Stimulated activated CD8-positive, alpha-beta memory T cell treated with anti-CD3 and anti-CD28 coated beads, Interleukin-7, amount 100 ng/mL, for 4 hours (primary cell): ENCODE measurements at places on chromosomes 7 and 10.

DNA sequence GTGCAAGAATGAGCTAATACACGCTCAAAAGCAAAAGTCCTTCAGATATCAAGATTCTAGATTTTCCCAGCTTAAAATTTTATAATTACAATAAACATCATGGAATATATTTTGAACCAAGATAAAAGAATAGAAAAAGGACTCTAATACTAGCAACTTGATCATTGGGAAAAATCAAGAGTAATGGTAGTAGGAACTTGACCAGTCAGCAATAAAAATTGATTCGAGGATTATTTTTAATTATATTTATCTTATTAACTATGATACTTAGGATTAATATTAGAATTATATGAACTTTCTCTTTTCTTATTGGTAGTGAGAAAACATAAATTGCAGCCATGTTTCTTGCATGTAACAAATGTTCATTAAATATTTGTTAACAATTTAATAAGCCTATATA lies 152.0 kb downstream of the GNAI1 start:
- DNase-seq = no peak

GRCh38 chr10:44506386-44506785 lies 121.5 kb upstream of the CXCL12 start:
- DNase-seq = no peak

DNA sequence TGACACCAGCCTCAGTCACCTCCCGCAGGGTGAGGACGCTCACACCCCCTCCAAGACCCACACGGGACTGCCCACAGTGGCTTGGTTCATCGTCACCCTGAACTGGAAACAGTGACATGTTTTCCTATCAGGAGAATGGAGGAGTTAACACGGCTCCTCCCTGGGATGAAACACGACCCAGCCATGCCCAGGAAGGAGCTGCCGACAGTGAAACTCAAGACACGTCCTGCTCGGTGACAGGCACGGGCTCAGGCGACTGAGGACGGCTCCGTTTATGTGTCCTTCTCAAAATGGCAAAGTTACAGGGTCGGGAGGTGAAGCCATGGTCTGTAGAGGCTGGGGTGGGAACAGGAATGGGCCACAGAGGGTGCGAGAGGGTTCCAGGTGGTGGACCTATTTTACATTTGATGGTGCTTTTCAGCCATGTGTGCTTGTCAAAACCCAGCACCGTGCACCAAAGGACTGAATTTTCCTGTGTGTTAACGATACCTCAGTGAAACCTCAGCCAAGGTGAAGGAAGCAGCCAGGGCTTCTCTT lies 272.4 kb downstream of the ADARB2 start:
- DNase-seq = no peak

GRCh38 chr7:17599733-17600339 lies 301.4 kb downstream of the AHR start:
- DNase-seq = no peak

- DNase-seq = no peak
Observed at GRCh38 chr10:44238212-44238611, 146.7 kb downstream of the CXCL12 start.

DNA sequence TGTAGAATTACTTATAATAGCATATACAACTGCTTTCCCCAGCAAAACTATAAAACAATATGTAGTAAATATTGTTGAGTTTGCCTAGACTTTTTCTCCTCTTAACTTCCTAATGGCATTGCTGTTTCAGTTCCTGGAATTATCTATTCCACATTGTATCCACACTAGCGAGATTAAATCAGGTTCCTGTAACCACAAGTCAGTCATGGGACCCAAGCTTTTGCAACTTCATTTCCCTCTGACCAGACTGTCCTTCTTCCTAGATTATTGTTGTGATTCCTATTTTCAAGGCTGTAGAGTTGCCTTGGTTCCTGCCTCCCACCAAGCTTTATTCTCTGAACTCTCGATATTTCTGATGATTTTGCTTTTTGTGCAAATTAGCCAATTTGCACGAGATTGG lies 173.3 kb upstream of the ZNF804B start:
- DNase-seq = no peak

- DNase-seq = no peak
Observed at GRCh38 chr7:2299870-2300512, 14.2 kb downstream of the SNX8 start.

DNA sequence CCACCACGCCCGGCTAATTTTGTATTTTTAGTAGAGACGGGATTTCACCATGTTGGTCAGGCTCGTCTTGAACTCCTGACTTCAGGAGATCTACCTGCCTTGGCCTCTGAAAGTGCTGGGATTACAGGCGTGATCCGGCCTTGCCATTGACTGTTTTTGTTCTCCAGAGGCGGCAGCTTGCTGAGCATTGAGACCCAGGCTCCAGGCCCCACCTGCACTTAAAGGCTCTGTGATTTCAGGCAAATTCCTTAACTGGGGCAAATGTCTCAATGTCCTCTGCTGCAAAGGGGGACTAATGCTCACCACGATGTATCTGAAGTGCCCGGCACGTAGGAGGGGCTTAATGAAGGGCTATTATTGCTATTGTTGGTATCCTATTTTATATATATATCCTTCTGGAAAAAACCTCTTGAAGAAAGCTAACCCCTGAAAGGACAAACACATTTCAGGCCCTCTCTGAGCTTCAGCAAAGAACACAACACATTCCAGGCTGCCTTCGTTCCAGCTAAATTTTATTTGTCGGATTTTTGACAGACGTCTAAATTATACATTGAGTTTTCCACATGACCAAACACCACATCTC lies 29.0 kb downstream of the TRIM8 start:
- no peak for DNase-seq

- no peak for DNase-seq
Observed at GRCh38 chr10:131231965-131232541, 79.5 kb downstream of the TCERG1L start.

GRCh38 chr10:24553051-24553612 lies 170.6 kb downstream of the ARHGAP21 start:
- DNase-seq = no peak

DNA sequence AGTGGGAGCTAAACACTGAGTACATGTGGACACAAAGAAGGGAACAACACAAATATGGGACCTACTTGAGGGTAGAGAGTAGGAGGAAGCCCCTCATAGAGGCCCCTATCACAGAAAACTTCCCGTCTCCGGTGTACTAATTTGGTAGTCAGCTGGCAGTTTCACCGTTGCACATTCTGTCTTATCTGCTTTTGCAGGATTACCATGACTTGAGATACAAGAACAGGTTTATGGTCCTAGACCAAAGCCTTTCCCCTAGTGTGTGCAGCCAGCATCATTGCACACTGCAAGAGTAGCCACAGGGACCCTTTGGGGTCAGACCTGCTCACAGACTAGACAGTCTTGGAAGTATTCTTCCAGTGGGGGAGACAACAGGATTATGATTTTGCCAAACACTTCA lies 5.9 kb upstream of the IFIT1B start:
- no peak for DNase-seq

- no peak for DNase-seq
Observed at GRCh38 chr10:131881104-131881880, 19.5 kb upstream of the PPP2R2D start.

DNA sequence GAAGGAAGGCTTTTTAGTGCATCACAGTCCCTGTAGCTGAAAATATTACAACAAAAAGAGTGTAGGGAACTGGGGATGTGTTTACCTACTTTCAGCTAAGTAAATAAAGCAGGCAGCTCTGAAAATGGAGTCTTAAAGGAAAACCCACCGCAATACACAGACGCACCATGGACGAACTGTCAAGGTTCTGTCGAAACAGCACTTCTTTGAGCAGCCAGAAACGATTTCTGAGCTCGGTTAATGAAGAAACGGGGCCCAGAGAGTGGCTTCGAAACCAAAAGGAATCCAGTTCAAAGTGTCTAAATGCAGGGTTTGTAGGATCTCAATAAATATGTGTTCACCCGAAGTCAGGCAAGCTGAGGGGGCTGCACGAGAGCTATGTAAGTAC lies 275.4 kb upstream of the NEBL start:
- DNase-seq = no peak

DNA sequence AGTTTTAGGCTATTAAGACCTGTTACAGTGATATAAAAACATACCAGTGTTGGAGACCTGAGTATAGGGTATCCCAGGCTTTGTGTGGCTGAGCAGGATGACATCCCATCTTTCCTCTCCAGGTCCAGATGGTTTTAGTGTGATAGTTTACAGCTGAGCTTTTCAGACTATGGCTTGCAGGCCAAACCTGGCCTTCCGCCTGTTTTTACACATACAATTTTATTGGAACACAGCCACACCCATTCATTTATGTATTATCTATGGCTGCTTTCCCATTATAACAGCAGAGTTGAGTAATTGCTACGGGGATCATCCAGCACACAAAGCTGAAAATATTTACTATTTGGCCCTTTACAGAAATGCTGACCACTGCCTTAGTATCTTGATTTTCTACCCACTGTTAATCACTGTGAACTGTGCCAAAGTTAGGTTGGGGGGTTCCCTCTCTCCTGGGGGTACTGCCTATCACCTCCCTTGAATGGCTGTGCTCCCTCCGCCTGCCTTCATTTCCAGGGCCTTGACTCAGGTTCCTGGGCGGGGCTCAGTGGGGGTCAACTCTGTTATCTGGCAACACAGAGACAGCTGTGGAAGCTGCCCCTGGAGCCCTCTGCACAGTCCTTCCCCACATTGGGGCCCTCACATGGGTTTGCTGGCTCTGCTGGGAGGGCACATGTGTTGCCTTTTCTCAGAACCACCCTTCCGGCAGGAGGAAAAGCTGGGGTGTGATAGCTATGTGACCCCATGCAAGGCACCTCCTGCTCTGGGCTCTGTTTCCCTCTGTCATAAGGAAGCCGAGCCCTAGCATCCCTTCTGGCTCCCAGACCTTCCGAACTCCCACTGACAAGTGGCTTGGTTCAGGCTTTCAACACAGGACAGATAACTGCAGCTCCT lies 40.3 kb upstream of the SH2D4B start:
- no peak for DNase-seq

DNA sequence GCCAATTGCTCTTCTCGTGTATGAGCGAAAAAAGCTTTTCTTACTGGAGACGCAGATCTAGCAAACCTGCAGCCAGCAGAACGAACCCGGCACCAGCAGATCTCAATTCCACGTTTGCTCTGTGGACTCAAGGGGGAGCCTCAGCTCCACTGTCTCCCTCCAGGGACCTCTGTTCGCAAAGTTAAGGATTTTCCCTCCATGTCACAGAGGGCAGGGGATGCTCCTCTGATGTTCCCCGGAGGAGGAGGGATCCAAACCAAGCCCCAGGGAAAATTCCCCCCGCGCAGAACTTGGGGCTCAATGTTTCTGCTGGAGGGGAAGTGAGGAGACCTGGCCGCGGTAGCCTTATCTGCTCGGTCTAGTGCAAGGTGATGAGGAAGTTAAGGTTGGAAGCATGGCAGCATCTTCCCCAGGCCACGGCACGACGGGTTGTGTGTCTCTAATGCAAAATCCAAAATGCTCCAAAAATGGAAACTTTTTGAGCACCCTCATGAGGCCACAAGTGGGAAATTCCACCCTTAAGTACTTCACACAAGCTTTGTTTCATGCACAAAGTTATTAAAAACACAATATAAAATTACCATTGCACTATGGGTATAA lies 9.0 kb downstream of the IQCE start:
- no peak for DNase-seq

DNA sequence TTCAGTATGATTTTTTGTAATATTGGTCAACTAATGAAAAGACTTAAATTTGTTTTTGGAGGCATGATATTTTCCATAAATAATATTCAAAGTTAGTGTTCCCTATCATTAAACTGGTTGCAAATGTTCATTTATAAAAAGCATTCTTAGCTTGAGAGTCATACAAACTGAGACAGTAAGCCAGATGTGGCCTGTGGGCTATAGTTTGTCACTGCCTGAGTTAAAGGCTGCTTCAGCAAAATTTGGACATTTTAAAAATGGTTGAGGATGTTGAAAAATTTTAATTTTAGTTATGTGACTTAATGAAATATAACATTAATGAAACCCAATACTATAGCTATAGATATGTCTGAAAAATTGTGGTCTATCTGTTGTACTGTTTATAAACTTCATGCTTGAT lies 180.2 kb upstream of the CACNA2D1 start:
- no peak for DNase-seq
